Upper lobe of left lung (tissue), 6 donors: ENCODE measurements at places on chromosomes 7 and 10.

GRCh38 chr10:110421512-110422138, 76.1 kb upstream of the DUSP5 start:
- no peaks in the 10 kb centered on the region for H3K27me3 ChIP-seq
- H3K36me3 ChIP-seq: no peaks in the 10 kb centered on the region
- DNase-seq: no peak
- H3K4me3 ChIP-seq: no peak overlapping the region
- H3K27ac ChIP-seq: no peak overlapping the region

- no peak overlapping the region for H3K27ac ChIP-seq
- H3K4me1 ChIP-seq: no peaks in the 10 kb centered on the region
- H3K27me3 ChIP-seq: no peaks in the 10 kb centered on the region
- DNase-seq: no peak
- no peaks in the 10 kb centered on the region for H3K36me3 ChIP-seq
- no peak overlapping the region for H3K4me3 ChIP-seq
Measured at GRCh38 chr10:24853661-24854060, 98.7 kb downstream of the PRTFDC1 start.

- H3K4me3 ChIP-seq: no peak overlapping the region
- H3K27me3 ChIP-seq: no peaks in the 10 kb centered on the region
- DNase-seq: no peak
- H3K27ac ChIP-seq: no peak overlapping the region
- H3K36me3 ChIP-seq: no peaks in the 10 kb centered on the region
Measured at GRCh38 chr10:85193796-85194195, 865.4 kb downstream of the CCSER2 start.

- no peak overlapping the region for H3K27ac ChIP-seq
- DNase-seq: no peak
- no peak overlapping the region for H3K4me3 ChIP-seq
Measured at GRCh38 chr10:29130190-29130673, 158.6 kb upstream of the LYZL1 start.

DNA sequence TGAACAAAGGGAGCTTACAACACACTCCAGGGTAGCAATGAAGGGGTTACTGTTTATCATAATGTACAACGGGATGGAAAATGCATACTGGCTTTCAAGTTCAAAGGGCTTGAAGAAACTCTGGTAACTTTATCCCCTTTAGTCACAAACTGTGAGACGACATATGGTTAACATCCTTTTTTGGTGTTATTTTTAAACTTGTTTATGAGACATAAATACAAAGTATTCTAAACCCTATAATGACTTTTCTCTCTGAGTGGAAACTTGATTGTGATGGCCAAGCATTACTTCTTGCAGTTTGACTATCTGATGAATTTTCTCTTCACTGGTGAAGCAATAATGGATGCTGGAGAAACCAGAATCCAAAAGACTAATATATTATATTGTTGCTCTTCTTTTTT, 62.0 kb upstream of the SEMA3A start:
- H3K4me1 ChIP-seq: no peaks in the 10 kb centered on the region
- no peaks in the 10 kb centered on the region for H3K27me3 ChIP-seq
- no peak for DNase-seq
- H3K36me3 ChIP-seq: no peaks in the 10 kb centered on the region

DNA sequence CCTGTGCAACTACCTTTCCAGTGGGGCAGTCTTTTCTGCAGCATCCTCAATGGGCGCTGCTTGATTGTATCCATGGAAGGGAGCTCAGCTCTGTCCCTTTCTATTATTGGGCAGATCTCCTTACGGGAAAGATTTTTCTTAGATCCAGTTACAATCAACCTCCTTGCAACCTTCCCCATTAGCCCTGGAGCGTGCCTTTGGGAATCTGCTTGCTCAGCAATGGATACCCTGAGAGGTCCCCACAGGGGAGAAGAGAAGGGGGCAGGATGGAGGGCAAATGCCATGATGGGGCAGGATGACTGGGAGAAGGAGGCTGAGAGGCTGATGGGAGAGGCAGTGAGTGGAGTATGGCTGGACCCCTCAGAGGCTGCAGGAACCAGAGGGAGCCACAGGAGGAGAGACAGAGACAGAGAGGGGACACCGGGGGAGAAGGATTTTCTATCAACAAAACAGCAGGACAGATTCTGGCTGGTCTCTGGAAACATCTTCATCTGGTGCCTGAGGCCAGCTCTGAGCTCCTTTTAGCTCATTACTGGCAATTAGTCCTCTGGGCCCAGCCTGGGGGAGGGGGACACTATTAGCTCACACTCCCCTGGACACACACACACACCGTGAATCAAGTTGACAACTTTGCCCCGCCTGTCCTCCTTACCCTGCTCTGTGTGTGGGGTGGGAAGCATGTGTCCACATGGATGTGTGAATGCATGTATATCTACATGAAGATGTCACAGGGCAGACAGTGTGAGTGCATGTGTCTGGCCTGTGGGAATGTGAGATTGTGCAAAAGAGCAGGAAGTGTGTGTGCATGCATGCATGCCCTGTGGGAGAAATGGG, 80.8 kb upstream of the PAX2 start:
- DNase-seq: no peak
- no peaks in the 10 kb centered on the region for H3K4me1 ChIP-seq
- H3K4me3 ChIP-seq: no peak overlapping the region
- no peaks in the 10 kb centered on the region for H3K36me3 ChIP-seq
- H3K27ac ChIP-seq: no peak overlapping the region

GRCh38 chr10:102227050-102227449, 951 bp downstream of the ELOVL3 start:
- H3K27me3 ChIP-seq: peaks cover 26% of the 10 kb centered on the region
- no peaks in the 10 kb centered on the region for H3K36me3 ChIP-seq
- no peak overlapping the region for H3K27ac ChIP-seq
- DNase-seq: peak; percentile 22
- H3K4me3 ChIP-seq: peak overlapping the region; percentile 50

GRCh38 chr10:117545141-117546019, 2.8 kb downstream of the EMX2 start:
- H3K36me3 ChIP-seq: no peaks in the 10 kb centered on the region
- H3K27ac ChIP-seq: no peak overlapping the region
- H3K4me1 ChIP-seq: peaks cover 66% of the 10 kb centered on the region
- peaks cover 2% of the 10 kb centered on the region for H3K27me3 ChIP-seq
- DNase-seq: no peak

- H3K27ac ChIP-seq: no peak overlapping the region
- no peaks in the 10 kb centered on the region for H3K36me3 ChIP-seq
- no peaks in the 10 kb centered on the region for H3K4me1 ChIP-seq
- no peaks in the 10 kb centered on the region for H3K27me3 ChIP-seq
Measured at GRCh38 chr7:153567426-153567825, 484.8 kb upstream of the DPP6 start.

GRCh38 chr10:4291990-4292389, 507.0 kb upstream of the KLF6 start:
- no peak overlapping the region for H3K4me3 ChIP-seq
- no peak for DNase-seq
- no peaks in the 10 kb centered on the region for H3K4me1 ChIP-seq
- peak overlapping the region; percentile 22 for H3K27ac ChIP-seq
- no peaks in the 10 kb centered on the region for H3K27me3 ChIP-seq

- H3K36me3 ChIP-seq: no peaks in the 10 kb centered on the region
- DNase-seq: no peak
- H3K4me1 ChIP-seq: peaks cover 17% of the 10 kb centered on the region
- no peaks in the 10 kb centered on the region for H3K27me3 ChIP-seq
- no peak overlapping the region for H3K4me3 ChIP-seq
- no peak overlapping the region for H3K27ac ChIP-seq
Measured at GRCh38 chr10:80131499-80131901, 1.0 kb upstream of the PLAC9 start.

GRCh38 chr7:104962781-104963180, 51.2 kb upstream of the KMT2E start:
- no peak for DNase-seq
- H3K36me3 ChIP-seq: no peaks in the 10 kb centered on the region
- peaks cover 35% of the 10 kb centered on the region for H3K4me1 ChIP-seq
- H3K4me3 ChIP-seq: no peak overlapping the region
- H3K27ac ChIP-seq: peak overlapping the region; percentile 76

GRCh38 chr10:33216661-33217427, 117.6 kb downstream of the NRP1 start:
- H3K36me3 ChIP-seq: no peaks in the 10 kb centered on the region
- no peak overlapping the region for H3K4me3 ChIP-seq
- H3K4me1 ChIP-seq: peaks cover 24% of the 10 kb centered on the region
- no peak for DNase-seq

- H3K4me3 ChIP-seq: no peak overlapping the region
- H3K4me1 ChIP-seq: no peaks in the 10 kb centered on the region
- DNase-seq: no peak
- no peak overlapping the region for H3K27ac ChIP-seq
- no peaks in the 10 kb centered on the region for H3K27me3 ChIP-seq
Measured at GRCh38 chr10:44760513-44760912, 150.6 kb upstream of the TMEM72 start.

DNA sequence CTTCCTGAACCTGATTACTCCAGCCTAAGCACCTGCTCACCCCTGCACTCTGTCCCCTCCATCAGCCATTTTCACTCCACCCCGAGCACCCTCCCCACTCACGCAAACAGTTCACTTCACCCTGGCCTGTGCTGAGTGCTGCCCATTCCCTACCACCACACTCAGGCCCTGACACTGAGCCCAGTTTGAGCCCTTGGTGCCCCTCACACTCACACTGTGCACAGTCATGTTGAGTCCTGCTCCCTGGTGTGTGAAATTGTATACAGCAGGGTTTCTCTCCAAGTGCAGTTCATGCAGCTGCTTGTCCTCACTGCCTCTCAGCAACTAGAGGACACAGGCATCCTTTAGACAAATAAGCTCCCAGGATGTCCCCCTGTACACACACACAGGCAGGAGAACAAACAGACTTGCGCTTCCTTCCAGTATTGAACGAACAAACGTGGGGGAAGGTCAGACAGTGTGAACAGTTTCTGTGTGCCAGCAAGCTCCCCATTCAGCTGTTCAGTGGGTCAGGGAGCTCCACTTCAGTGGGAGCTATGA, 6.8 kb downstream of the MYO1G start:
- H3K27me3 ChIP-seq: no peaks in the 10 kb centered on the region
- H3K27ac ChIP-seq: no peak overlapping the region
- H3K4me3 ChIP-seq: no peak overlapping the region
- peak; percentile 18 for DNase-seq

DNA sequence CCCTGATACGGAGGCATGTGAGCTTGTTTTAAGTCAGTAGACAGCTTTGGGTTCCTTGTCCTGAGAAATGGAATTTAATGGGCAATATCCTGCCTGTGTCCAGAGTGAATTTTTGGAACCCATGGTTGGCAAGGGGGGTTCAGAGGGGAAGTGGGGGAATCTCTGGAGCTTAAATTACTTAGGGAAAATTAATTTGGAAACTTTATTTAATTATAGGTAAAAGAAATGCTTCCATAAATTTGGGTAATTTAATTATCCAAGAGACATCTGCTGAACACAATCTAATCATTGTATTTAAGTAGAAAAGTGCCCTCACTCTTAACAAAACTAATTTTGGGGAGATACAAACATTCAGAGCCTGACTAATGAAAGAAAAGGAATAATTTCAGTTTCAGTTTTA, 99.7 kb downstream of the PLXNA4 start:
- H3K4me3 ChIP-seq: no peak overlapping the region
- no peaks in the 10 kb centered on the region for H3K27me3 ChIP-seq
- H3K36me3 ChIP-seq: no peaks in the 10 kb centered on the region
- DNase-seq: no peak
- no peak overlapping the region for H3K27ac ChIP-seq

DNA sequence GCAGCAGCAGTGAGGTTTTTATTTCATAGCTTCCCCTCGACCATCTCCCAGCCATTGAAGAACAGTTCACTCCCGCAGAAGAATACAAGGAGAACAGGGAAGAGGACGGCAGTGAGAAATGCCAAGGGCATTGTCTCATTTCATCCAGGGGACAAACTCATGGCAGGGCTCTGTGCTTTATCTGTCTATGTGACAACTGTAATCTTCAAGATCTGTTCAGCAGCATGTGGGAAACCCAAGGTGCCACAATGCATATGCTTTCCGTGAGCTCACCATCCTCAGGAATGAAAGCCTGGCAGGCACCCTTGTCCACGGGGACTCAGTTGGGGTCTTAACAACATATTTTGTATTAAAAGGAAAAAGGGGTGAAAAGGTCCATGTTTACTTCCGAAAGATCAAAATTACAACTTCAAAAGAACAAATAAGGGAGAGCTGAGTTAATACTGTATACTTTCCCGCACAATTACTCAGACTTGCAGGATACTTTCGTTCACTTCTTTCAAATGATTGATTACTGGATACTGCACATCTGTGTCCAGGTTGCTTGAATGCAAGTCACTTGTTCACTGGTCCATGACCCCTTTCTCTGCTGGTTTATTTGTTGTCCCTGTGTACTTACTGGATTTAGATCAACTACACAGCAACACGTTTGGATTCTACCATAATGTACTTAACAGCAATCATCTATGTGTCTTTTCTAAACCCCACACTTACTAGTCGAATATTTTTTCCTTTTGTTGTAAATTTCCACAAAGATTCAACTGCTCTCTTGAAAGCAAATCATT, 90.1 kb upstream of the ATP6V0A4 start:
- no peaks in the 10 kb centered on the region for H3K27me3 ChIP-seq
- DNase-seq: no peak
- H3K36me3 ChIP-seq: no peaks in the 10 kb centered on the region
- H3K4me1 ChIP-seq: peaks cover 7% of the 10 kb centered on the region

GRCh38 chr10:97505152-97505551, 6.4 kb downstream of the UBTD1 start:
- no peak for DNase-seq
- no peak overlapping the region for H3K4me3 ChIP-seq
- no peaks in the 10 kb centered on the region for H3K27me3 ChIP-seq
- no peak overlapping the region for H3K27ac ChIP-seq

GRCh38 chr7:74009719-74010118, 18.3 kb upstream of the ELN start:
- DNase-seq: no peak
- no peak overlapping the region for H3K4me3 ChIP-seq
- H3K4me1 ChIP-seq: peaks cover 6% of the 10 kb centered on the region
- H3K27ac ChIP-seq: no peak overlapping the region

GRCh38 chr7:100901921-100902332, 6.2 kb upstream of the ACHE start:
- no peaks in the 10 kb centered on the region for H3K27me3 ChIP-seq
- no peaks in the 10 kb centered on the region for H3K36me3 ChIP-seq
- no peak for DNase-seq
- H3K27ac ChIP-seq: no peak overlapping the region

- H3K27ac ChIP-seq: no peak overlapping the region
- no peaks in the 10 kb centered on the region for H3K27me3 ChIP-seq
- no peaks in the 10 kb centered on the region for H3K36me3 ChIP-seq
- H3K4me3 ChIP-seq: no peak overlapping the region
- H3K4me1 ChIP-seq: peaks cover 7% of the 10 kb centered on the region
- DNase-seq: no peak
Measured at GRCh38 chr7:79506481-79506880, 53.0 kb upstream of the MAGI2 start.

DNA sequence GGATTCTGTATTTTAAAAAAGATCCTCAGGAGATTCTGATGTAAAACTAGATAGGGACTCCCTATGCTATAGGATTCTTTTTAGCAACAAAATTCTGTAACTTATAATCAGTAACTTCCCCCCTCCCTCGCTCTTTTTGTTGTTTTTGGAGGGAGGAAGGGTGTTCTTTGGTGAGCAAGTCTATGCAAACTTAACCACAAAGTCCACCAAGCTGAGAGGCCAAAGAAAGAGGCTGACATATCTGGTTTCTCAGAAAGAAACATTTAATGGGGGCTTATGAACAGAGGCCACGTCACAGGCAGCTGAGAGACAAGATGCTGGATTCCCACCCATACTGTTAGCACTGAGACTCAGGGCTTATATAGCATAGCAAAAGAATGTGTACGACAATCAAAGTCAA, 14.3 kb upstream of the ABCB5 start:
- DNase-seq: no peak
- H3K27ac ChIP-seq: no peak overlapping the region
- no peaks in the 10 kb centered on the region for H3K27me3 ChIP-seq
- H3K36me3 ChIP-seq: no peaks in the 10 kb centered on the region
- no peak overlapping the region for H3K4me3 ChIP-seq

- H3K4me1 ChIP-seq: no peaks in the 10 kb centered on the region
Measured at GRCh38 chr10:117086546-117086945, 51.5 kb downstream of the VAX1 start.
